Adipocyte (in vitro differentiated cells): ENCODE measurements at places on chromosomes 2 and 18.

DNA sequence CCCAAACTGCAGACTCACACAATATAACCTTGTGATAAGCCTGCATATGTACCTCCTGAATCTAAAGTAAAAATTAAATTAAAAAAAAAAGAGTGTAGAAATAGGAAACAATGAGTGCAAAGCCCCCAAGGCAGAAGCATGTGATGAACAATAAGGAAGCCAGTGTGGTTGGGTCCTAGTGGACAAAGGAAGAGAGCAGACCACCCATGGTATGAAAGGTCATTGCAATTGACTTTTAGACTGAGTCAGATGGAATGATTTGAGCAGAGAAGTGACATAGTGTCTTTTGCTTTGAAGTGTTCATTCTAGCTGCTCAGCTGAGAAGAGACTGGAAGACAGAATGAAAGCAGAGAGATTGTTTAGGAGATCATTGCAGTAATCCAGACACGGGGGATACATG is 417.1 kb downstream of the RAD51AP2 start:
- no peak for DNase-seq

DNA sequence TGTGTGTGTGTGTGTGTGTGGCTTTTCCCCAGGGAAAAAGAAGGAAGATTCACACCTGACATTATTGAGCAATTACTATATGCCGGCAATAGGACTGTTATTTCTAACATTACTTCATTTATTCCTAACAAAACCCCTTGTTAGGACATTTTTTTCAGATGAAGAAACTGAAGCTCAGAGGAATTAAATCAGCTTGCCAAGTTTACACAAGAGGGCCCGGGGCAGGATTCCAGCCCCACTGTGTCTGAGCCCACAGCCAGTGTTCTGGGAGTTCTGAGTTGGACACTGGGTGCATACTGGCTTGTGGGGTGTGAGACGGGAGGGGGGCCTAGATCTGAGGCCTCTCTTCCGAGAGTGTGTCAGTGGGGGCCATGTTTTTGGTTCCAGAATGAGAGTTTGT is 9.9 kb downstream of the TOGARAM2 start:
- peak; percentile 81 for DNase-seq

DNA sequence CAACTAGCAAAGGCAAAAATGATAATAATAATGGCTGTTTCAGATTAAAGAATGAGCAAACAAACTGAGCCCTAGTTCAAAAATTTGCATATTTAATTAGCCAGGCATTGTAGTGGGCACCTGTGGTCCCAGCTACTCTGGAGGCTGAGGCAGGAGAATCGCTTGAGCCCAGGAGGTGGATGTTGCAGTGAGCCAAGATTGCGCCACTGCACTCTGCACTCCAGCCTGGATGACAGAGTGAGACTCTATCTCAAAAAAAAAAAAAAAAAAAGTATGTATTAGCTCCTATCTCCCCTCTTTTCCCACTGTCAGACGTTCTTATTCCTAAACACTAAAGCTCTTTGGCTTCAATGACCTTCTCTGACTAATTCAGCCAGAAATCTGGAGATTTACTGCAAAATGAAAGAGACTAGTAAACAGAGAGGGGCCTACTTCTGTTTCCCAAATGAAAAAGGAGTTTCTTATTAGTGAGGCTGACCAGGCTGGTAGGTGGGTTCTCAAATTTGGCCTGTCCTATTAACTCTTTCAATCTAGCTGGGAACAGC is 3.9 kb upstream of the SRBD1 start:
- no peak for DNase-seq

DNA sequence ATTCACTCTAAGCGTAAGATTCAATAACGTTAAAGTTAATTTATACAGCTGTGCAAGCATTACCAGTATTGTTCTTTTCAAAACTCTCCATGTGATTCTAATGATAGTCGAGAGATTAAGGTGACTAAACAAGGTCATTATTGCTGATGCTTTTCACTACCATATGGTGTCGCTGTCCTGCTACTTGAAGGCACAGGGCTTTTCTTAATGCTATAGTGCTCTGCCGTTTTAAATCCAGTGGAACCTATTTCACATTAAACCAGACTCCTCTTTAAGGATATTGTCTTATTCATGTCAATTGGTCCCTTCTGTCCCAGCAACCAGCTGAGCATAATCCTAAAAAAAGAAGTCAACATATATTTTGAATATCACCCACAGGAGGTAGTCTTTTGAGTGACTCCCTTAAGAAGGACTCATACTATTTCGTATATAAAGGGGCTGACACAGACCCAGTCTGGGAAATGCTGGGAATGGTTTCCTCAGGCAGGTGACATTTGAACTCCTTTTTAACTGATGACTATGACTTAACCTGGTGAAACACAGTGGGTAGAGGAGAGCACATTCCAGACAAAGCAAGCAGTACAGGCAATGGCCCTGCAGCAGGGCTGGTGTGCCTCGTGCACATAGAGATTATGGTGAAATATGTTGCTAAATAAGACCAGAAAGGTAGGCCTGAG is 53.9 kb upstream of the CYTIP start:
- peak; percentile 74 for DNase-seq

GRCh38 chr18:55092166-55092565 is 132.9 kb upstream of the CCDC68 start:
- DNase-seq, result no peak

GRCh38 chr18:36179562-36180355 is 7.5 kb upstream of the MOCOS start:
- DNase-seq, result peak; percentile 85

DNA sequence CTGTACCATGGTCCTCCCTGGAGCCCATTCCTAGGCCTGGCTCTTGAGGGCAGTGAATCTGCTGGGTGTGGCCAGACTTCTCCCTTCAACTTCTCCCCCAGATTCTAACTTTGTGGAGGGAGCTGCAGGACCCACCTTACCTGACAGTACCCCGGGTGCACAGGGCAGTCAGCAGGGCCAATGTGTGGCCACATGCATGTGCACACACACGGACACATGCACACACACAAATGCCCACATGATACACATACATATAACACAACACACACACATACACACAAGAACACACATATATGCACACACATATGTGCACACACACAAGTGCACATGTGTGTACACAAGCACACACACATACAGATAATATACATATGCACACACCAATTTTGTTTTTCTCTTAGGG is 300.0 kb upstream of the HS6ST1 start:
- DNase-seq, result no peak
